ENCODE measurements at places on chromosomes 2 and 18.

GRCh38 chr2:75523313-75524275, 37.1 kb downstream of the EVA1A start:
- peak; percentile 56 for DNase-seq

DNA sequence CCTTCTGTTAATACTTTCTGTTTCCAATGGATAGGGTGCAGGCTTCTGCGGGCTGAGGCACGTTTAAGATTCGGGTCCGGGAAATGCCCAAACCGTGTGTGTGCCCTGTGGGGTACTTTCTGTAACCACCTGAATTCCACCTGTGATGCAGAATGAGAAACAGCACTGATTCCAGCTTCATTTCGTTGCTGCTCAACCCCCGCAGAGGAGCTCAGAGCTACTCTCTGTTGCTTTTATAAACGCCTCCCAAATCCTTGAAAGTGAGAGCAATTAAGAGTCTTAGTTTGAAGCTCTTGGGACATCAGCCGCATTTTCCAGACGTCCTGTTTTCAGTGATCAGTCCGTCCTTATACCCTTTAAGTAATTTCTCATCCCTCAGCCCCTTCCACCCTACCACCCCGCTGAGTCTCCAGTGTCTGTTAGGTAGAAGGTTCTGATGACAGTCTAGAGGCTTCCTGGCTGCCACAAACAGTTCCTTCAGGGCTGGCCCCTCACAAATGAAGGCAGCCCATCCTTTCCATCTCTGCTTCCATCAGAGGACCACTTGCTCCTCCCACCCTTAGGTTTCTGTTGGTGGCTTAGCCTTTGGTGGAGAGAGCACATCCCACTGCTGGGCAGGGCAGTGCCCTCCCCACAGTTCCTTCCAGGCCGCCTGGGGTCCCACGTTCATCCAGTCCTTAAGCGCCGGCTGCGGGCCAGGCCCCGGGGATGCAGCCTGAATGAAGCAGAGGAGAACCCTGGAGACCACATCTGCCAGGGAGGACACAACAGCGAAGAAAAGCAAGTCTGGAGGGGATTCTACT, 230.1 kb downstream of the SEPTIN10 start:
- DNase-seq, result no peak

GRCh38 chr2:37833423-37833822, 91.7 kb upstream of the RMDN2 start:
- DNase-seq, result no peak

DNA sequence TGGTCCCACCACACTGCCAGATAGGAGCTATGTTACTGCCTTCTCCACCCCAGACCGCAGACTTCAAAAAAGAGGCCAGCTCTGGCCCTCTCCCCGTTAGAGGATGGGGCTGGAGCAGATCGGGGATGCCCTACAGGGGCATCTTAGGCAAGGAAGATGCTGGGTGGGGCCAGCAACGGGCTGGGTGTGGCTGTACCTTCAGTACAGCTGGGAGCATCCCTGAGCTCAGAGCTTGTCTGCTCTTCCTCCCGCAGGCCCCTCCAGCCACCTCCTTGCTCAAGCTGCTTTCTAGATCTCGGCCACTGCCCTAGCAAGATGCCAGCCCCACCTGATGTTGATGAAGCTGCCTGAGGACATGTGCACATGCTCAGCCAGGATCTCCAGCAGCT, 9.8 kb downstream of the PTPRN start:
- no peak for DNase-seq

DNA sequence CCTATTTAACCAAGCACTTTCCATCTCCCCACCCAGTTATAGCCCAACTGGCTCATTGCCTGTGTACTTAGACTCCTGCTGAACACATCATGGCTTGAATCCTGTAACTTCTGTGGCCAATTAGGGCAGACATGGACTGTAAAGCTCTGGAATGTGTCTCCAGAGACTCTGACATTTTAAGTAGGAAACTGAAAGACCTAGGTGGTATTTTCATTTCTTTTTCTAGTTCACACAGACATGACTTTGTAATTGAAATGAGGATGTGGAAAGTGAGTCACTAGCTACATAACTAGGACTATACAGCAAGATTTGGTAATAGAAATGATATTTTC, 12.2 kb downstream of the DOK1 start:
- DNase-seq, result peak; percentile 21

DNA sequence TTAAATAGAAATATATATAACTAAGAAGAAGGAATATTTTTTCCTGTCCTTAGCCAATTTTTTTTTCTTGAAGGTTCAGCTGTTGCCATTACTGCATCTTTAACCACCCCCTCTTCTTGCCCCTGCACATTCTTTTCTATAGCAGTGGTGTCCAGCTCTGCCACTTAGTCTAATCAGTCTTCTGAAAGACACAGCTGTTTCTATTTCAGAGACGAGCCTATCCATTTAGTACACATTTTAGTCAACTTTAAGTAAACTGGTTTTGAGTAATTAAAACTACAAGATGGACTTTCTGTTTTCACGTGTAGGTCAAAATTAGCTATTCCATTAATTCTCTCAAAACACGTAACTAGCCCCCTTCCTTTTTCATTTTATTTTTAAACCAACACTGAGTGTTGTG, 21.0 kb downstream of the SPOPL start:
- no peak for DNase-seq

- no peak for DNase-seq
Observed at GRCh38 chr2:189549449-189549832, 31.1 kb downstream of the SLC40A1 start.

GRCh38 chr2:66478731-66479316, 43.9 kb downstream of the MEIS1 start:
- DNase-seq, result no peak

GRCh38 chr2:150400849-150401248, 86.6 kb downstream of the RND3 start:
- DNase-seq, result no peak

DNA sequence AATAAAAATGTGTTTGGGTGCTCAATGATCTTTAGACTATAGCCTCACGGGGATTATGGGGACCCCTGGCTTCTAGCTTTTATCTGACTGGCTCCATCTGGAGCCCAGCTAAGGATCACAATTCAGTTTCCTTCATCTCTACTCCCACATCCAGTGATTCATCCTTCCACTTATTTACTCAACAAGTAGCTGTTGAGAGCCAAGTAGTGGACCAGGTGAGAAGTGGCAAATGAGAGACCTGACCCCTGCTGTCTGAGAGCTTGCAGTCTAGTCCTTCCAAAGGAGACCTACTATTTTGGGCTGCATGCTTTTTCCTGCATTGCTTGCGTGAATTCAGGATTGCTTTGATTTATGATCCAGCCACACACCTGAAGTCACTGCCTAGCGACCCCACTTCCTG, 10.7 kb upstream of the DSG3 start:
- DNase-seq, result no peak

DNA sequence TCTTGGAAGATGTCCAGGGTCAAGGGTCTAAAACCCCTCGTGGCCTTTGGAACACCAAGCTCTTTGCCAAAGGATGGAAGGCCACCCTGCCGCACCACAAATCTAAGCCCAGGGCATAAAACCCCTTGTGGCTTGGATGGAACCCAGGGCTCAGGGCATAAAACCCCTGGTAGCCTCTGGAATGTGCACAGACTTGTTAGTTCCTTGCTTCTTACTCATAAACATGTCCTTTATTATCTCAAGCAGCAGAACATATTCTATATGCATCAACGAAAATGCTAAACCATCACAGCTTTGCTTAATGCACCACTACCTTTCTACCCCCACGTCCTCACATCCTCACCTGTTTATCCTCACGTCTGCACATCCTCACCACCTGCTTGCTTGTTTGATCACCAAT, 998.0 kb downstream of the DSC3 start:
- no peak for DNase-seq

- DNase-seq, result peak; percentile 59
Observed at GRCh38 chr18:64110692-64111480, 38.0 kb downstream of the LINC00305 start.

GRCh38 chr18:51250006-51250405, 52.5 kb upstream of the MEX3C start:
- no peak for DNase-seq

- no peak for DNase-seq
Observed at GRCh38 chr2:232502911-232503808, 15.5 kb upstream of the ECEL1 start.

- DNase-seq, result no peak
Observed at GRCh38 chr2:17229414-17229813, 288.8 kb downstream of the RAD51AP2 start.

- DNase-seq, result no peak
Observed at GRCh38 chr18:23701544-23702064, 12.4 kb downstream of the LAMA3 start.

- DNase-seq, result no peak
Observed at GRCh38 chr18:13165636-13166423, 52.7 kb upstream of the LDLRAD4 start.

GRCh38 chr2:6885551-6885950, 8.0 kb downstream of the RSAD2 start:
- no peak for DNase-seq

DNA sequence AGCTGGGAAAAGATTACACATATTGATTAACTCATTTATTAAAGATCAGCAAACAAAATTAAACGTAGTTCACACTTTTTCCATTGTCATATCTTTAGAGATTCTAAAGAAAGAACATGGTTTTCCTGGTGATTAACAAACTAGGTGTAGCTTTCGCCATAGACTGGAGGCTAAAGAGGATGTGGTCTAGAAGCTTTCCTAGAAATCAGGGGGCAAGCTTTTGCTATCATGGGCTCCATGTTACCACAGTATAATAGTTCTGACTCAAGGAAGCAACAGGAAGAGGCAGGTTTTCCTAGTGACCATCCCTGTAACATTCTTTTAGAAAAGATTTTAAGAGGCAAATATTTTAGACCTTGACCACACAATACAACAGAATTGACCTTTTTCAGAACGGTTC, 232.7 kb downstream of the METTL4 start:
- DNase-seq, result no peak

DNA sequence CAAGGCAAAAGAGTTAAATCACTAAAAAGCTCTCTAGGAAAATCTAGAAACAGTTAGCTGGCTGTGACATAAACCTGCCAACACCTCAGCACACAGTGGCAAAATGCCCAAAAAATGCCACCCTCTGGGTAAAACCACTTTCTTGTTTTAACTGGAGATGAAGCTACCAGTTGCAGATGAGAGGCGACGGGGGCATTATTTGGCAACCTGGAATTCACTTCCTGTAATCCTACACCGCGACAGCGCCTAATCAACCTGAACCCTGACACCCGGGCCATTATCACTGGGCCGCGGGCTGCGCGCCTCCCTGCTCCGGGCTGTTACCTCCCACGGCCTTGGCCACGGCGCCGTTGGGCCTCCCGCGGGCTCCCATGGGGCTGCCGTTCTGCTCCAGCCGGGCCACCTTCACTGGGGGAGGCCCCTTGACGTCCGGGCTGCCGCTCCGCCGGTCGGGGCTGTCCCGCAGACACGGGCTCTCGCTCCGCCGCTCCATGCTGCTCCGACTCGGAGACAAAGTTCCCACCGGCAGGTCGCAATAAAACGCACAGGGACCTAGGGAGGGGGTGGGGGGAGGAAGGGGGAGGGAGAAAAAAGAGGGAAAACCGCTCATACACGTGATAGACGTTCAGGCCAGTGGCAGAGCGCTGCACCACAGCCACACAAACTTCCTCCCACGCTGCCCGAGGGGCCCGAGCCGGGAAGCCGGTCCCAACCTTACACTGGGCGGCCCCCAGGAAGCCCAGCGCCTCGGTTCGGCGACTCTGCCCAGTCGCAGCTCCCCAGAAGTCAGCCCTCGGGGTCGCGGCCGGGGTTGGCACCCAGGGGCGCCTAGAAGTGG, 2.0 kb downstream of the SATB2 start:
- DNase-seq, result no peak

- DNase-seq, result no peak
Observed at GRCh38 chr18:51757255-51757924, 559.9 kb upstream of the MEX3C start.

DNA sequence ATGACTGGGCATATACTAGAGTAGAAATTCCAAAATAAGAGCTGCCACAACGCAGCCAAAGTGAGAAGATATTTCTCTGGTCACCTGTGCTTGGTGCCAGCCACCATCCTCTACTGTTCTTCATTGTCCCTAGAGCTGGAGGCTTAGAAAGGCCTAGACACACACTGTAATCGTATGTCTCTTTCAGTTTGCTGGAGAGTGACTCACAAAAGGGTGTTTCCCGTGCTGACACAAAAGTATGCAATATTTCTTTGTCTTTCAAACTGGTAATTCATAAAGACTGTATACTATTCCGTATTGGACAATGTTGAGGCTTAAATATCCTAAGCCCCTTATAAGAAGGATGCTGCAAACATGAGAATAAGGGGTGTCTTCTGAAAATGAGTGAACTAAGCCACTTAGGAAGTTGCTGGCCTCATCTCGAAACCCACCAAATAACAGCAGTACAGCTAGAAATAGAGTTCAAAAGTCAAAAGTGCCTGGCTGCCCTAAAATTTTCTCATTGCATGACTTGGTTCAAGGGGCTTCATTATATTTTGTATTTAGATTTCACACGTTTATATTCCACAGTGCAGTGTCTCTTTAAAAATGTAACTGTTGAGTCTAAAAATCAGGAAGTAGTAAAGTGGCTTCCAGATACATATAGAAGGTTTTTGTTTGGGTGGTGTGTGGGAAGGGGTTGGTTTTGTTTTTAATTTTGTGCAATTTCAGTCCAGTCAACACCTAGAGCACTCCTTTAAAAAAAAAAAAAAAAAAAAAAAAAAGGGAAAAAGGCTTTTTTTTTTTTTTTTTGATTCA, 601.1 kb downstream of the ARHGAP15 start:
- DNase-seq, result no peak

- DNase-seq, result no peak
Observed at GRCh38 chr2:173696274-173696673, 268.9 kb downstream of the SP3 start.
